Heart left ventricle (tissue), 16 donors: ENCODE measurements at places on chromosomes 7 and 10. TPM values are rescaled to one million over a fixed set of nuclear protein-coding genes. Genes with fewer than 3 reads are reported as not detected.

COBL gene
- polyA plus RNA-seq: 57.3 TPM

DUSP5 gene
- polyA plus RNA-seq: 42.7 TPM

DNA sequence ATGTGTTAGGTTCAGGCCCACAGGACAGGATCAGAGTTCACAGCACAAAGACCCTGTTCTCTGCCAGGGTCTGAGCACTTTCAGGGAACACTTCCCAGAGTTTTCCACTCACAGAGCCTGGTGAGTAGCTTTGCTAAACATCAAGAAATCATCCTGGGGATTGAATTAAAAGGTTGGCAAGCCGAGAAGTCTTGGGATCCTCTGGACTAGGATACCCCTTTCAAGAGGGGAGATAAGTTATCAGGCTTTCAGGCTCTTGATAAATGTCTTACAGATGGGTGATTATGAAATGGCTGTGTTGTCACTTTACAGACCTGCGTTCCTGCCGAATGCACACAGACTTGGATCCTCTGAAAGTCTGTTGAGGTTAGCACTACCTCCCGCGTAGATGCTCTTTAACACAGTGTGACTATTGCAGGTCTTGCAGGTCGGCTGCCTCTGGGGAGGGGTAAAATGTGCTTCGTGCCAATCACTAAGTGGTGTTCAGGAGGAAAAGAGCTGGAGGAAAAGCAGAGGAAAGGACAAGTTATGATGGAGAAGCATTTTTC is 473.5 kb upstream of the AKR1E2 start:
- peak; percentile 40 for DNase-seq

GRCh38 chr7:128921866-128922440 is 11.4 kb upstream of the KCP start:
- DNase-seq: no peak

PDSS1 gene
- 8.1 TPM for polyA plus RNA-seq

DNA sequence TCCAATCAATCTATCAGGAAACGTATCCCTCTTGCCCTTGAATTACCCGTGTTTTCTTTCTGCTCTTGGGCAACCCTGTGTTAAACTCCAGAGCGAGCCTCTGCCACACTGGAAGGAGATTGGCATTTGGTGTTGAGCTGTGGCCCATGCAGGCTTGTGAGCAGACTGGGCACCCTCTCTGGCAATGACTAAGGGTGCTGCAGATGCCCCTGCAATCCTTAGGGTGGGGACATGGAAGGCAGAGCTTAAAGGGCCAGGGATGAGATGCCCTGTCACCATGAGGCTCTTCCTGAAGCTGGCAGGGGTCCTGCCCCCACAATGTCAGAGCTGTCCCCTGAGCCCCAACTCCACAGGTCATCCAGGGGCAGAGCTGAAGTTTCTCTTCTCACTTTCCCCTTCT is 19.5 kb upstream of the FAM180A start:
- DNase-seq: no peak

- no peak for DNase-seq
Observed at GRCh38 chr7:139897422-139898090, 68.5 kb downstream of the TBXAS1 start.

- DNase-seq: no peak
Observed at GRCh38 chr10:28788252-28788651, 110.9 kb downstream of the BAMBI start.

ANXA8L1 gene
- 0.08 TPM for polyA plus RNA-seq

DNA sequence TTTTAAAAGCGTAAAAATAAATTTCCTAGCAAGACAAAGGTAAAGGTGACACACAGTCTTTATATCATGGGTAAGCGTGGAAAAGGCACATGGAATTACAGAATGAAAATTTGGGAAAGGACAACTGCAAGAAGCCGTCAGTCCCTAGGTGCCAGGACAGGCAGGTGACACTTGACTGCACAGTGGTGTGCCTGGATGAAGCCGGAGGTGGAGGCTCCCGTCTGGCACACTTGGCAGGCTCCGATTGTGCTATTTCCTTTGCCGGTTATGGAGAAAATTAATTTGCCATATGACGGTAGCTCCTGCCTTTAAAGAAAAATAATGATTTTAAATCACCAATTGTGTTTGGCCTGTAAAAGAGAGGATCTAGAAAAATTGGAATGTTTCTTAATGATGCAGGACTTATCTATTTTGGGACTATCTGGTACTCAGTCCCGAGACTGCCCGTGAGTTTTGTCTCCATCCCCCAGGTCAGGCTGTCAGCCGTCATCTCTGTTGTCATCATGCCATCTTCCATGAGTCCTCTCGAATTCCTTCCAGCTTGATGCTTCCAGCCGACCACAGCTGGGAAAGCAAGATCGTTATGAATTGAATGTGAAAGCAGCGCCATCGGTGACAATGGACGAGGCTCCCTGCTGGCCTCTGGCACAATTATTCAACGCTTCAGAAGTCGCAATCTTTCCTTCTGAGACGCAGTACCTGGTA is 56.2 kb upstream of the MGMT start:
- DNase-seq: no peak

MMP21 gene
- polyA plus RNA-seq: 0.11 TPM

- DNase-seq: peak; percentile 20
Observed at GRCh38 chr10:71294091-71294561, 24.9 kb upstream of the SLC29A3 start.

DNA sequence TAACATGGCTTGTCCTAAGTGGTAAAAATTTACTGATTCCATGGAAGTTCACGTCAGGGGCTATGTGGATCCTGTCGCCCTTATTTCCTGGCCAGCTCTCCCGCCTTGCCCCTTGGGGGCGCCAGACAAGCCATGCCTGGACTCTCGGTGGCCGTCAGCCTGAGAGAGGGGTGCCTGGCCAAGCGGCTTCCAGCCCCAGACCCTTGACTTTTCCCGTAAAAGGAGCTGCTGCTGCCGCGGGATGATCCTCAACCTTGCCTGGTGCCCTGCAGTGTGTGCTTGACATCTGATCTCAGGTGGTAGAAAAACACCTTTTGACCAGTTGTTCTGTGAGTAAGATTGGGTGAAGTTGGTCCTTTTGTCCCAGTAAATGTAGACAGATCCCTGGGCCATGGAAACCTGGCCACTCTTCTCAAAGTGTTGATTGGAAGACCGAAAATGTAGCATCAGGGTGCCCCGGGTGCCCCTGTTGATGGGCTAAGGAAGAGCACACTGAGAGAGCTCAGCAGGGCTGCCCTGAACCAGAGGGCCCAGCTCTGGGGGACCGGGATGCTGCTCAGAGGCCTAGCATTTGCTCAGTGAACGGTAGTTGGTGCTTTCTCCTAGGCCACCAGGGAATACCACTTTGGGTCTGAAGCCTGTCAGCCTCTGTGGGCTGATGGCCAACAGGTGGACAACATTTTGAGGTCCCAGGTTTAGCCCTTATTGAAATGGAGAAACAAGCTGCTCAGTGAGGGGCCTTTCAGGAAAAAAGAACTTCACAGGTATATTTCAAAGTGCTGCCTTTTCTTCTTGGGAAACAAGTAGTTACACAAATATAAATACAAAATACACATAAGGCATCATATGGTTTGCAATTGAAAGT is 162.5 kb downstream of the LRMDA start:
- DNase-seq: no peak

DNA sequence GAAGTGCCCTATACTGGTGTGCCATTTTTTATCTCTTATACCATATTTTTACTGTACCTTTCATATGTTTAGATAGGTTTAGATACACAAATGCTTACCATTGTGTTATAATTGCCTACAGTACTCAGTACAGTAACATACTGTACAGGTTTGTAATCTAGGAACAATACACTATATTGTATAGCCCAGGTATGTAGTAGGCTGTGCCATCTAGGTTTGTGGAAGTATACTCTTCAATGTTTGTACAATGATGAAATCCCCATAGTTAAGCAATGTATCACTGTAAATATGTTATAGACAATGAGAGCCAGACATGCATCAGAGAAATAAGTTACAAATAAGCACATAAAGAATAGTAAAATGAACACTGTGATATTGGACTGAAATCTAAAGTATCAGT is 109.1 kb downstream of the IQUB start:
- no peak for DNase-seq

GRCh38 chr7:142303650-142304049 is 45.8 kb upstream of the PRSS58 start:
- no peak for DNase-seq

DNA sequence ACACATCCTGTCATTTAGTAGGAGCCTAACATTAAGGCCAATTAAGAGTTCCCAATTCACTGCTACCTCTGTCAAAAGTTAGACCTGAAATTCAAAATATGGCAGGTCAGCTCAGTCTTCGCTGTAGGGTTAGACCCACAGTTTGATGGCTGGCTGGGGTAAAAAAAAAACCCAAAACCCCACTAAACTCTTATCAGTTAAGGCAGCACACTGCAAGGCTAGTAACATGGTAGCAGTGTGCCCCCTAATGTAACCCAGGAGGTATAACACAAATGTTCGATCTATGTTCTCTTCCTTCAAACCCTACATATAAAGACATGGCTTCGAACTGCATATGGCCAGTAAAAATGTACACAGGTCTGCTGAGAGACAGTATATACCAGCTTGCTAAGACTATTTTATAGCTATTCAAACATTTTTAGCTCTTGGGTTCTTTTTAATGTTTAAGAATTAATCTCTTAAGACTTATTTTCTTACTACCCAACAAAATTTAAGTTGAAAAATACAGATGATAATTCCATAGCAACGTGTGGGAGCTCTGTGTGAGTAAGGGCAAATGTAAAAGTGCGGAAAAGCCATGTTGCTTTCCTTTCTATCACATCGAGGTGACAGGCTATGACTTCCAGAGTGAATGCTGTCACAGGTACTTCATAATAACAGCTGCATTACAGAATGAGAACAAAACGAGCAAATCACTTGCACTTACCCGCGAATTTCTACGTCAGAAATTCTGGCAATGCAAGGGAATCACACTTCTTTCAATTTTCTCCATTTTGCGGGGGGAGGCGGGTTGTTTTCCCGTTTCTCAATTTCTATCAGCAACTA is 168.4 kb upstream of the IMMP2L start:
- no peak for DNase-seq

DNA sequence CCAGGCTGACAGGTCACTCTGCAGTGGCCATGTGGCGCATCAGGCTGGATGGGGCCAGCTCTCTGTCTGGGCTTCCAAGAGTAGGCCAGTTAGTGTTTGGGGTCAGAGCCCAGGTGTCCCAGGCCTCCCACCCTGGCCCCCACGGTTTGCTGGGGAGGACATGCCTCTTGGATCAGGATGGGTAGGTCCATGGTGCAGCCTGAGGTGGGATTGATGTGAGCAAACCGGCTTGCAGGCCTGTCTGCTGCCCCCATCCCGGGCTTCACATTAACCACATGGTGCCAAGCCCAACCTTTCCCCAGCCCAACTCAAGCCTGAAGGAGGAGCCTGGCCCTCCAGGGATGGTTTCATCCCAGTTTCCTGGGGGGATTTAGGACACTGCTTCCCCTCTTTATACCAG is 39.2 kb downstream of the LDB3 start:
- peak; percentile 51 for DNase-seq

ASNS gene
- polyA plus RNA-seq: 18.6 TPM

TBXAS1 gene
- polyA plus RNA-seq: 12.8 TPM

DNA sequence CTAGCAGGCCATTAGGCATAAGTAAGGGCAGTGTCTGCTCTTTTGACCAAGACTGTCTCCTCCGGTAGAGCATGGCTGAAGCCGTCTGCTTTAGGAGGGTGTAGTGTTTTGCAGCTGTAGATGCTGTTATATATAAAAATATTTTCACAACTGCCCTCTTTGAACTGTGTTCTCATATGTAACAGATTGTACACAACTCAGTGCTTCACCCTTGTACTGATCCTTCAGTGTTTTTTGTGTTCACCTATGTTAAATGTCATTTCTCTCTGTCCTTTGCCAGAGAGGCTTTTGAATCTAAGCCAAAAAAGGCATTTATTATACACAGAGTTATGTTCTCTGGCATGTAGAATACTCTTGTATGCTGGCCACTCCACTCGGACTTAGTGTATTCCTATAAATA is 135.5 kb downstream of the BICC1 start:
- no peak for DNase-seq

DNA sequence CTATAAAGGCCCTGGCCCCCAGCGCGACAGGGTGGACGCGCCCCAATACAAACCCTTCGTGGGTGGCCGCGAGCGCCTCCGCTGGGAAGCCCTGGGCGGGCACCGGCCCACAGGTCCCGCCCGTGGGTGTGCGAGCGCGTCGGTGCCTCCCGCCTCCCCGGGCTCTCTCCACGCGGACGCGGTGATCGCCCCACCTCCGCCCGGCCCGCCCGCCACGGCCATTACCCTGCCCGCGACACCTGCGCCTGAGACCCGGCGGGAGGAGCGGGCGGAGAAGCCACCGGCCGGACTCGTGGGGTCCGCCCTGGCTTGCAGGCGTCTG is 81.2 kb downstream of the PAX2 start:
- no peak for DNase-seq
